ENCODE measurements at places on chromosomes 12 and 14.
A peak's percentile ranks its signal among the peaks of the same experiment; 100 is the strongest.

GRCh38 chr14:104436047-104436591 is 143.4 kb upstream of the C14orf180 start:
- DNase-seq: no peak

- DNase-seq: no peak
These were observed 48.5 kb downstream of the IFNG-AS1 start for GRCh38 chr12:68037616-68038255.

- no peak for DNase-seq
These were observed 107.4 kb downstream of the VCPKMT start for GRCh38 chr14:50008974-50009373.

DNA sequence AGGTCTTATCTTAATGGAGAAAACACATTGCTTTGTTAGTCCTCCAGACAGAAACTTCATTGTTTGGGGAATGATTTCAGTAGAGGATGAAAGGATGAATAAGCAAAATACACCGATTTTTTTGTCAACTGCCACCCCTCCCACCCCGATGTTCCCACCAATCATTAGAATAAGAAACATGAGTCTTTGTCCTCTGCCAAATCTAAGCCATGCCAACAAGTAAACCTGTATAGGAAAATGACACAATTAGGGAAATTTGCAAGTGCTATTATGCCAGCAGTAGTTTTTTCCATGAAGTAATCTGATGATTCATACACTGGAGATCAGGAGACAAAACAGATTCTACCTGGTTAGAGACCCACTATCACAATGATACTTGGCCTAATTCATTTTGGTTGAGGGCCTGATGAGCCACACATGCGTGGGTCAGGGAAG is 35.9 kb downstream of the FLRT2 start:
- no peak for DNase-seq

DNA sequence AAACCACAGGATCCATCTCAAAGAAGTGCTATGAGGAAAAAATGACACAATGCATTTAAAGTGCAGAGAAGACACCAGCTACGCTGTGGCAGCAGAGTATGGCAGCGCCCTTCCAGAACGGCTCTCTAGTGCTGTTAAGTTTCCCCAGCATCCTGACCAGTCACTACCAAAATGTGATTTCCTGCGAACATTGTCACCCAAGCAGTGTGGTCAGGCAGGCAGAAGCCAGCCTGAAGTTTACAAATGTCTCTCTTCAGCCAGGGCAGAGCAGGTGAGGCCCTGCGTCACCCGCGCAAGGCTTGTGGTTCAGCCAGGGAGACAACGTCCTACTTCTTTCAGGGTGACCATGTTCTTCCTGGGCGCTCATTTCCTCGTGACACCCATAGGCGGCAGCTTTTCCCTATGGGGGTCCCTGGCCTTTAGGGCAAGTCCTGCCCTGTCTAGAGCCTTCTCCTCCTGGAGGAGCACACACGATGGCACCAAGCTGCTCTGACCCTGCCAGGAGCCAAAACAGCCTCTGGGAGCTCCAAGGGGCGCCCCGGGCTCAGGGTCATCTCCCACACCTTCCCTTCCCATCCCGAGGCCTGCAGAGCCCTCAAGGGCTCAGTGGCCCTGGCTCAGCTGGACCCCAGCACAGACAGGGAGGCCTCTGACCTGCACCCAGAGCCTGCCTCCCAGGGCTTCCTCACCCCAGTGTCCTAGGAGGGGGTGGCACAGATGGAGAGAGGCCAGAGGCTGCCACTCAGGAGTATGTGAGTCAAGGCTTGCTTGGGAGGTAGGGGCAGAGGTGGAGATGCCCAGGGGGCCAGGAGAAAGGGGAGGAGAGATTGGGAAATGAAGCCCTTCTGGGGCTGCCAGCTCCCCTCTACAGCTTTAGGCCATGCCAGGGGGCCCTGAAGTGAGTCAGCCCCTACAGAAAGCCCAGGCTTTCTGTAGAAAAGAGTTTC is 41.9 kb downstream of the PSMA6 start:
- no peak for DNase-seq

- DNase-seq: no peak
These were observed 172.8 kb downstream of the LRIG3 start for GRCh38 chr12:58747533-58747932.

GRCh38 chr12:93214523-93215289 is 163.0 kb upstream of the NUDT4 start:
- DNase-seq: no peak

GRCh38 chr14:34722723-34723545 is 8.5 kb upstream of the CFL2 start:
- peak; percentile 18 for DNase-seq

GRCh38 chr12:48800971-48801370 is 12.1 kb upstream of the ADCY6 start:
- DNase-seq: no peak

GRCh38 chr14:50039734-50040400 is 76.5 kb downstream of the VCPKMT start:
- no peak for DNase-seq

GRCh38 chr12:3077572-3078081 is 448 bp downstream of the TSPAN9 start:
- DNase-seq: no peak

- DNase-seq: no peak
These were observed 8.3 kb downstream of the TRAF3 start for GRCh38 chr14:102785595-102785963.

- DNase-seq: no peak
These were observed 115.5 kb downstream of the FUT8 start for GRCh38 chr14:65528069-65528468.

DNA sequence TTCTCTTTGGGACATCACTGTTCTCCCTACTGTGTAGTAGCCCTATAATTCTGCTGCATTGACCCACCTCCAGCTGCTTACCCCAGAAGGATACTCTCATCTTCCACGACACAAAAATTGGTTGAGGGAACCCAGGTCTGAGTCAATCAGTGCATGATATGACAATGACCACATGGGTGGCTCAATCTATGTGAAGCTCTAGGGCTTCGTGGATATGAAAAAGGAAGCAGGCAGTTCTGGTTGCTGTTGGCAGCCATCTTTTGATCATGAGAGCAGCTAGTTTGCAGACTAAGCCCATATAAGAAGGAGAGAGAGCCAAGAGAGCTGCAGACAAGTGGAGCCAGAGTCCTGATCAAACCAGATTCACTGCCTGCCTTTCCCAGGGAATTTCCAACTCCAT is 57.9 kb downstream of the AVPR1A start:
- DNase-seq: no peak

GRCh38 chr12:28872654-28873268 is 276.3 kb upstream of the FAR2 start:
- peak; percentile 10 for DNase-seq

- no peak for DNase-seq
These were observed 23.5 kb upstream of the NEDD1 start for GRCh38 chr12:96883571-96883970.

DNA sequence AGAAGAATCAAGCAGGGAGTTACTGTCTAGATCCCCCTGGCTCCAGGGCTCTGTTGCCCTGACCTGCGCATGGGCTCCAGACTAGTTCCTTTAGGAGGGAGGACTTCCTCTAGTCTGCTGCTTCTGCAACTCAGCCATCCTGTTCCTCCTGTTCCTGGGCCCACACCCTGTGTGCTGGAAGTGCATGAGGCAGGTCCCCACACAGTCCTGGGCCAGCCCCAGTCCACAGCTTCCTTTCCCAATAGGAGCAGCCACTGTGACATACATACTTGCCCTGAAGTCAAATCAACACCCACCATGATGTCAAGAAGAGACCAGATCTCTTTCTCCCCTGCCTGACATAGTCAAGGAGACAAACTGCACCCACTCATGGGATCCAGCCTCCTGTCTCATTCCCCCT is 1.3 kb downstream of the SDR9C7 start:
- no peak for DNase-seq

DNA sequence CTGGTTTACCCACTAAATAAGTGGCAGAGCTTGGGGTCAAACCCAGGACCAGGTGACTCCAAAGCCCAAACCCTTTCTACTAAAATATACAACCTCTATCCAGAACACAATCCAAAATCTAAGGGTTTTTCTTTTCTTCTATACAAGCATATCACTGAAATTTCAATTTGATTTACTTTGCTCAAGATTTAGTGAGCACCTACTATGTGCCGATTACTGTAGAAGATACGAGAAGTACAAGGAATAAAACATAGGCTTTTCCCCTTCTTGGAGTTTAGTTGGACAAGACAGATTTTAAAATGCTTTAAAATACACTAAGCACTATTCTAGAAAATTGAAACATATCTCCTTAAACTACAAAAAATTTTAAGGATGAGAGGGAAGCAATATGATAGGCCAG is 2.8 kb downstream of the L3HYPDH start:
- no peak for DNase-seq

DNA sequence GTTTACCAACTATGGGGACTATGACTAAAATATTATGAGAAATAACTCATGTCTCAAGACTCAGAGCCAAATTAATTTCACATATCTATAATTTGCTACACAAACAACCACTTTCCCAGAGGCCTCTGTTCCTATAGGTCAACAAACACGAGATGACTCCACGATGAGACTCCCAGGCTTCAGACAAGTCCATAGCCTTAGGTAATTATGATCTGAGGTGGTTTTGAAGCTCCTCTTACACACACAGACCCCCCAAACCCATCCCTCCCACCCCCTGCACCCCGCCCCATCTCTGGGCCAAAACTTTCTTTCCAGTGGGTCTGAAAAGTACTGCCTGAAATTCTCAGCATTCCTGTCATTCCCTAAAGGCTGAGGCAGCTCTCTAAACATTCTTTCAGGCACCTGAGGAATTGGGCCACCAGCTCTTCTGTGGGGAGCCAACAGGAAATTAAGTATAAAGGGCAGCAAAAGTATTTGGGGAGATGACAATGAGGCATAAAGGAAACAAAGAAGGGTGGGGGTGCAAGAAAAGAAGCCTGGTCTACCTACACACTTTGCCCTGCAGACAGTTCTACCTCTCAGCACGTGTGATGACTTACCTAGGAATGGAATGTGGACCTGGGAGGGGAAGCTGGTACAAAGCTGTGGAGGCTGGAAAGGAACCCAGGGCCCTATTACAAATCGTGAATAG is 143.6 kb downstream of the PAWR start:
- DNase-seq: no peak

DNA sequence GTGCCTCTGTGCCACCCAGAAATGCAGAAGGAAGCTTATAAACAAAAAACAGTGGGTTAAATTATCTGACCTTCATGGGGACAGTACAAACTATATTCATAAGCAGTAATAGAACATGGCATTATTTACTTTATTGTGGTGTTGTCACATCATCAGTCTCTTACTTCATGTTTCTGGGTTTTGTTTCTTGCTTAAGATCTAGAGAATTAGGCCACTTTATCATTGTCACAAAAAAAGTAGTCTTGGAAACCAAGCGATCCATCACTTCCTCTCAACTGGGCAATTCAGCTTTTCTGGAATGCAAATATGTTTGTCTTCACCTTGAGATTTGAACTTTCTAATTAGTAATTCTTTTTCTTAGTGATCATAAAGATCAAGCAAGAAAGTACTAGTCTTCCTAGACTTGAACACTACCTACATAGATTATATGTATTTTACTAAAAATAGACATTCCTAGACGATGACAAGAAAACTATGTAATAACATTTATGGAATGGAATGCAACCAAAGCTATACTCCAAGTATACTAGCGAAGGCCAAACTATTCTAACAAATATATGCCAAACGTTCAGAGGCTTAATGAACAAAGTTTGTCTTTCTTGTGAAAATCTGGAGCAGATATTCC is 363.4 kb downstream of the DAD1 start:
- DNase-seq: no peak

DNA sequence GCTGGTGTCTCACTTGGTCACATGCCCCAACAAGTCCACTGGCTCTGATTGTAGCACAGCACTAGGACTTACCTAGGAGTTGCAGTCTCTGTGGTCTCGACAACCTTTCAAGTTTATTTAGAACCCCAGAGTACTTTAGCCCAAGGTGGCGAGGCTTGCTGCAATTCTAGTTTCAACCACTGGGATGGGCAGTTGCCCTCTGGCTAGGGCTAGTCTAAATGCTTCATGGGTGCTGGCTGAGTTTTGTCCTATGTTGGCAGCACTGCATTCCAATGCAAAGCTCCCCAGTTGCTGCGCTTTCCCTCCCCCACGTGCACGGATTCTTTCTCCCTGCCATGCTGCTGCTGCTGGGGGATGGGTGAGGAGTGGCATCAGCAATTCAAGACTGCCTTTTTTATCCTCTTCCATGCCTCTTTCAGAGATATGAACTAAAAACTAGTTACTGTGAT is 207.9 kb downstream of the SYNE2 start:
- DNase-seq: no peak

DNA sequence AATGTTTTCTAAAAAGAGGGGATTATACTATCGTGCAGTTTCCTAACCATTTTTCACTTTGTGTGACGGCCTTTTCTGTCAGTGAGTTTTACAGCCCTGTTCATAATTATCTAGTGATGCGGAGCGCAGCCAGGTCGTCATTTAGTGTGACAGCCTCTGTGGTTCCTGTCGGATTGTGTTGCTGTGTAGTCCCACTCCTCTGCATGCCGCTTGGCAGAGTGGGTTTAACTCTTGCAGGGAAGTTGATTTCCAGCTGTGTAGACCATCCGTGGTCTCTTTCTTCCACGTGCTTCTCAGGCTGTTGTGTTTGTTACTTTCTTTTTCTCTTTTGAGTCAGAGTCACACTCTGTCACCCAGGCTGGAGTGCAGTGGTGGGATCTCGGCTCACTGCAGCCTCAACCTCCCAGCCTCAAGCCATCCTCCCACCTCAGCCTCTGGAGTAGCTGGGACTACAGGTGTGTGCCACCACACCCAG is 8.6 kb downstream of the RAN start:
- no peak for DNase-seq

DNA sequence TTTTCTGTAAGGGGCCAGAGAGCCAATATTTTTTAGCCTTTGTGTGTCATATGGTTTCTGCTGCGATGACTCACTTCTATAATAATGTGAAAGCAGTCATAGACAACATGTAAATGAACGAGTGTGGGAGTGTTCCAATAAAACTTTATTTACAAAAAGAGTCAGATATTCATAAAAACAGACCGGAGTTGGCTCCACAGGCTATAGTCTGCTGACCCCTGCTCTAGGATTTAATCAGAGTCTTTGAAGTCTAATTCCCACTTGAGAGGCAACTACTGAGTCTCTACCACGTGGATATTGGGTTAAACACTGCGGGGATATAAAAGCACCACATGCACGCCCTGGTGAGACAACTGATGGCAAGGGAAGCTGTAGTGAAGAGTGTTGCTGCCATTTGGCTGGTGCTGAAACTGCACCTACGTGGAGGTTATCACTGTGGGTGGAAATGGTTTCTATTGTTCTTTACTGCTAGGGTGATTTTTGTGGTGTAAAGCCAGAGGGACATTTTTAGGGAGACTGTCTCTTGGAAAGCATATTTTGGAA is 3.6 kb upstream of the NINJ2 start:
- DNase-seq: no peak

- DNase-seq: no peak
These were observed 65.1 kb upstream of the ETV6 start for GRCh38 chr12:11584221-11584855.

GRCh38 chr14:104633276-104634137 is 28.9 kb upstream of the TMEM179 start:
- DNase-seq: no peak
